ENCODE measurements at places on chromosomes 3 and 15.

DNA sequence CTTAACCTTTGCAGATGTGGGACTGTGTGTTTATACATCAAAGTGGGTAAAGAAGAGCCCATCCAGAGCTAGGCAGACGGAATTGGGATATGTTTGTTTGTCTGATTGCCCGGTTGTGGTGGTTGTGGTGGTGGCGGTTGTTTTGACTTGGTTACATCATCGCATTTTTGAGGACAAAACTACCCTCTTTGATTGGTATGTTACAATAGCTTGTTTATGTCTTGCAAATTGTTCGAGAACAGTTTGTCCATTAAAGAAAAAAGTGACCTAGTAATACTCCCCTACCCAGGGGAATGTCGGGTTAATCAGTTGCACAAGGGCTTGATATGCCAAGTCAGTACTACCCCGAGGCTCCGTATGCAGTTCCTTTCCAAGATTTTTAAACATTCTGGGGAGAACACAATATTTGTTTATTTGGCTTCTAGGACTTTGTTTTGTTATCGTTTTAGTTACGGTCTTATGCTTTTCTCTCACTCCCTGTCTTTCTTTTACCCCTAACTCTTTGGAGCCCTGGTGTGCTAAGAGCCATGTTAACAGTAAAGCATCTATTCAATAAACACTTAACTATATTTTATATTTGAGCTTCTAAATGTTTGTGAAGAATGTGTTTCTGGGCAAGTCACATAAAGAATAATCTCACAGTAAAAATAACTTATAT is 315.4 kb downstream of the LPP start:
- DNase-seq = no peak

GRCh38 chr3:23710555-23710954 is 95.2 kb upstream of the UBE2E1 start:
- no peak for DNase-seq

DNA sequence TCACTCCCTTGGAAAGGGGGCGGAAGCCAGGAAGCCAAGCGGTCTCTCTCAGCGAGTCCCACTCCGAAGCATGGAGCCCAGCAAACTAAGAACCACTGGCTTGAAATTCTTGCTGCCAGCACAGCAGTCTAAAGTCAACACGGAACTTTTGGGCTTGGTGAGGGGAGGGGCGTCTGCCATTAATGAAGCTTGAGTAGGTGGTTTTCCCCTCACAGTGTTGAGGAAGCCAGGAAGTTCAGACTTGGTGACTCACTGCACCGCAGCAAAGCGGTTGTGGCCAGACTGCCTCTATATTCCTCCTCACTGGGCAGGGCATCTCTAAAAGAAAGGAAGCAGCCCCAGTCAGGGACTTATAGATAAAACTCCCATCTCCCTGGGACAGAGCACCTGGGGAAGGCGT is 665.4 kb upstream of the CBLB start:
- DNase-seq = peak; percentile 60

DNA sequence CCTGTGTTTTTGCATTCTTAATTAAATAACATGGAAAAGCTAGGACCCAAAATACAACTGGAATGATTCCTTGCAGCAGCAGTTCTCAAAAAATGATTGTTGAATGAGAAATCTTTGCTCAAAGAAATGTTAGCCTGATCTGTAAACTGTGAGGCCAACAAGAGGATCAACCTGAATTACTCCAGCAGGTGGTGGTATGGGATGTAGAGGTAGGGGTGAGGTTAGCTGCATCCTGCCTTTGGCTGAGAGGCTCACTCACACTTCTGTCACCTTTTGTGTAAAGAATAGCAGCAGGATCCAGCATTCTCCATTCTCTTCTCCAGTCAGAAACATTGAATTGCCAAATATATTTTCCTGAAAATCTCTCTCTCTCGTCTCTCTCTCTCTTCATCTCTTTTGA is 26.5 kb upstream of the FAM98B start:
- no peak for DNase-seq

Measured in CD4-positive, alpha-beta T cell treated with Interleukin-4 for 4 hours (primary cell).